Aorta (tissue), 5 donors: ENCODE measurements at places on chromosomes 16 and 17.

DNA sequence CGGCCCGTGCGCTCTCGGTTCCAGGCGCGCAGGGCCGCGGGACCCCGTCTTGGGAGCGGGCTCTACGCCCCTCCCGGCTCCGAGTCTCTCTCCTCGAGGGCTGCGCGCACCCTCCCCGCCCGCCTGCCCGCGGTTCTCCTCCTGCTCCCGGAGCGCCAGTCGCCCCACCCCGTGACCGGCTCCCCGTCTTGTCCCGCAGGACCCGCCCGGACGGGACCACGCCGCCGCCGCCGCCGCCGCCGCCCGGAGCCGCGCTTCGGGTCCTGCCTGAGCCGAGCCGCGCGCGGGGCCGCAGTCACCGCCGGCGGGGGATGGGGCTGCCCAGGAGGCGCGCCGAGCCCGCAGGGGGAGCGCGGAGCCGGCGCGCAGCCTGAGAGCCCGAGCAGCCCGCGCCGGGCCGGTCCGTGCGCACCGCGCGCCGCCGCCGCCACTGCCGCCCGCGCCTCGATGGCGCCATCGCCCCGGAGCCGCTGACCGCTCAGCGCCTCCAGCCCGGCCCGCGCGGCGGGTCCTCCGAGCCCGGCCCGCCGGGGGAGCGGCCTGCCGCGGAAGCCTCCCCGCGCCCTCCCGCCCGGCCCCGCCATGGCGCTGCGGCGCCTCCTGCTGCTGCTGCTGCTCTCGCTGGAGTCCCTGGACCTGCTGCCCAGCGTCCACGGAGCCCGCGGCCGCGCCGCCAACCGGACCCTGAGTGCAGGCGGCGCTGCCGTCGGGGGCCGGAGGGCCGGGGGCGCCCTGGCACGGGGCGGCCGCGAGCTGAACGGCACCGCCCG is at the start of gene SHISA6:
SHISA6 (plus strand) TSS at position 373 of the 770 bp plus-strand sequence.
- no peak for DNase-seq

GRCh38 chr17:5424909-5425308 is 4.9 kb downstream of the RPAIN start:
- DNase-seq, result no peak

GRCh38 chr16:55370762-55371482 is 46.9 kb downstream of the IRX6 start:
- peak; percentile 85 for DNase-seq

- DNase-seq, result no peak
Observed at GRCh38 chr16:56558024-56558747, 6.7 kb upstream of the MT4 start.

GRCh38 chr16:24845726-24846547 is at the start of gene SLC5A11:
Gene SLC5A11, plus strand, starts transcription at chr16:24845963. Its CDS starts 12,681 bp downstream, at chr16:24858644.
- DNase-seq, result no peak

DNA sequence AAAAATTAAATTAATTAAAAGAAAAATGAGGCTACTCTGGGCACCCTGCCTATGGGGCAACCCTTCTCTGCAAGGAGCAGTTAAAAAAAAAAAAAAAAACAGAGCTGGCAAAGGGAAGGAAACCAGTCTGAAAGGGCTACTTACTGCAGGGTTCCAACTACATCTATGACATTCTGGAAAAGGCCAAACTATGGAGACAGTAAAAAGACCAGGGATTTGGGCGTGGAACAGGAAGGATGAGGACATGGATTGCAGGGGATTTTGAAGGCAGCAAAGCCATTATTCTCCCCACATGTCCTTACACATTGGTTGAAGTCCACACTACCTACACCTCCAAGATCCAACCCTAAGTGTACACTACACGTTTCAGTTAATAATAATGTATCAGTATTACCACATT is 4.6 kb downstream of the RPH3AL start:
- DNase-seq, result no peak

GRCh38 chr17:50542795-50543774 is 3.9 kb upstream of the SPATA20 start:
- no peak for DNase-seq

GRCh38 chr16:75458029-75458428 is 6.5 kb downstream of the TMEM170A start:
- no peak for DNase-seq

DNA sequence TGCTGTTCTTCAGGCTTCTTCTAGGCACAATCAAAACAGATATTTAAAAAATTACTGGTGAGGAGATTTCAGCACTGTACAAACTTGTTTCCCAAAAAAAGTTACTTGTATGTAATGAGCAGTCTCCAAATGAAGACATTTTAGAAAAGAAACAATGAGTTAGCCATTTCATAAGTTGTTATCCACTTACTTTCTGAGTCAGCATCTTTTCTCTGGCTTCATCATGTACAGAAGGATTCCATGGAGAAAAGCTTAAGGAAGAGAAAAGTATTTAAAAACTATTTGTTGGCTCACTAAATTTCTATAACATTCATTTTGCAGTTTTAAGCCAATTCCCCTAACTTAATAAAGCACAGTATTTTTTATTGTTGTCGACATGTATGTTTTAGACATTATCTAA is 10.5 kb downstream of the AKTIP start:
- no peak for DNase-seq

- no peak for DNase-seq
Observed at GRCh38 chr16:50059669-50060068, 6.1 kb upstream of the HEATR3 start.

- DNase-seq, result no peak
Observed at GRCh38 chr16:14669776-14670175, 24.3 kb downstream of the PLA2G10 start.

- no peak for DNase-seq
Observed at GRCh38 chr16:55809386-55809785, 23.5 kb downstream of the CES1 start.

DNA sequence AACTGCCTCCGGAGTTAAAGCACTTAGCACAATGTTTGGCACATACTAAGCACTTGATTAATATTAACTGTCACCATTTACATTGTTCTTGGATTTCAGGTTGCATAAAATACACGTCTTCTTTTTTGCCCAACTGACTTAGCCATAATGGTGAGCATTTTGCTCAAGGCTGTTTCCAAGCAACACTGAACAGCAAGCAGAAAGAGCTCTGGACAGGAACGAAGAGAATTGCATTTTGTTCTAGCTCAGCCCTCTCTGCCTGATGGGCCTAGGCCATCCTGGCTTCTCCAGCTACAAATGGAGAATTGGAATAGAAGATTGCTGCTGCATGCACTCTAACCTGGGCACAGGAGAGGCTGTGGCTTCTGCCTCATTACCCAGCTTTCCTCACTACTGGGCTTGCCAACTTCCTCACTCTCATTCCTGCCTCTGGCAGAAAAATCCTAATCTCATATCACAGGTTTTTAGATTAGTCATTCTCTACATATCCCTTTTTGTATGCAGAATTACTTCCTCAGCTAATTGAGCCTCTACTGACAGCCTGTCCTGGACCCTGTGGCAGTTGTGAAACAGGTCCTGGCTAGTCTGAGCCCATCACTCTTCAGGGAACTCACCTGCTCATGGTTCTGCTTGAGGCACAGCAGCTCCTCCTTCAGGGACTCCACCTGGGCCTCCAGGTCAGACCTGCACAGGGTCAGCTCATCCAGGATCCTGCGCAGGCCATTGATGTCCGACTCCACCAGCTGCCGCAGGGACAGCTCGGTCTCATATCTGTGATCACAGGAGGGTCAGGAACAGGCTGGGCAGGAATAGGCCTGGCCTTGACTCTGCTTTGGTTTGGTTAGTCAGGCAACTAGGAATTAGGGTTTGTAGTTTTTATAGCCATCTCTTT is 2.5 kb downstream of the KRT33A start:
- DNase-seq, result no peak

DNA sequence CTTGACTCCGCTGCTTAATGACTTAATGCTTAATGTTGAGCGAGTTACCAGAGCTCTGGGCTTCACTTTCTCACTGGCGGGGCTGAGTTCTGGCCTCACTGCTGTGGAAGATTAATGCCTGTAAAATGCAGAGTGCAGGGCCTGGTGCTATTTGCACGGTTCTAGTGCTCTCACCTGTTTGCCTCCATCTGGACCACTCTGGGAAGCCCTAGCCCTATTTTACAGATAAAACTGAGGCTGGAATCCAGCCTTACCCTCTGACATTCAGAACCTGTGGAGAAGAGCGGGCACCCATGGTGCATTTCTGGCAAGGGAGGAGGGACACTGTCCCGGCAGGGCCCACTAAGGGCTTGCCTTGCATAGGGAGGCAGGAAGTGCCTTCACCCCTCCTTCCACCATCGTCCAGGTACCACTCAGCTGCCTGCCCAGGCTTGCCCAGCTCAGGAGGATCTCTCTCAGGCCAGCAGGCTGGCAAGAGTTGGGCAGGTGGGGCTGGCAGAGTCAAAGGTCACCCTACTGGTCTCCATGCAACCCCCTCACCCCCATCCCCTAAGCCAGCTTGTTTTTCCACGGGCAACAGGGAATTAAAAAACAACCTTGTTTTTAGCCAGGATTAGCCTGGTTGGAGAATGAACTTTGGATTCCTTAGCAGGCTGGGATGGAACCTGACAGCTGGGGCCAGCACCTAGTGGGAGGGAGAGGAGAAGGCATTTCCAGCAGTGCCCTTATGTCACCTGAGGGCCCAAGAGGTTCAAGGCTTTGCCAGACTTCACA is 4.1 kb upstream of the UBALD1 start:
- no peak for DNase-seq

DNA sequence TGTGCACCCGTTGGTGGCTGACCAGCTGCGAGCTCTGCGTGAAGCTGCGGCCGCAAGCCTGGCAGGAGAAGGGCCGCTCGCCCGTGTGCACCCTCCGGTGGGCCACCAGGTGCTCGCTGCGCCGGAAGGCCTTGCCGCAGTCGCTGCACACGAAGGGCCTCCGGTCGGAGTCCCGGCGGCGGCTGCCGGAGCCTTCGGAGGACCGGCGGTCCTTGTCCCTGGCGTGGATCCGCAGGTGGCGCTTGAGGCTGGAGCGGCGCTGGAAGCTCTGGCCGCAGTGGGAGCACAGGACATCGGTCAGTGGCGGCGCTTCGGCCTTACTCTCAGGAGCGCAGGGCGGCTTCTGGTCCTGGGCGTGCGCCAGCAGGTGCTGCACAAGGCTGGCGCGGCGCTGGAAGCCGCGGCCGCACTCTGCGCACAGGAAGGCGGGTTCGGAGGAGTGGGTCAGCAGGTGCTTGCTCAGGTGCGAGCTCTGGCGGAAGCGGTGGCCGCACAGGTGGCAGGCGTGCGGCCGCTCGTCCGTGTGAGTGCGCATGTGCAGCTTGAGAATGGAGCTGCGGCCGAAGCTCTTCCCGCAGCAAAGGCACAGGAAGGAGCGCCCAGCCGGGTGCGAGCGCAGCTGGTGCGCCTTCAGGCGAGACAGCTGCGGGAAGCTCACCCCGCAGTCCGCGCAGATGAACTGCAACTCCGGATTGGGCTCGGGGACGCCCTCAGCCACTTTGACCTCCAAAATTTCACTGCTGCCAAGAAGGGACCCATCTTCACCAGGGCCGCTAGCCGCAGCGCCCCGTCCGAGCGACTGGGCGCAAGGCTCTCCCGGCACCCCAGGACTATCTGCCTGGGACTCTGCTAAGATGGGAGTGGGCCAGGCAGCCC is 9.1 kb downstream of the ZSCAN10 start:
- no peak for DNase-seq

DNA sequence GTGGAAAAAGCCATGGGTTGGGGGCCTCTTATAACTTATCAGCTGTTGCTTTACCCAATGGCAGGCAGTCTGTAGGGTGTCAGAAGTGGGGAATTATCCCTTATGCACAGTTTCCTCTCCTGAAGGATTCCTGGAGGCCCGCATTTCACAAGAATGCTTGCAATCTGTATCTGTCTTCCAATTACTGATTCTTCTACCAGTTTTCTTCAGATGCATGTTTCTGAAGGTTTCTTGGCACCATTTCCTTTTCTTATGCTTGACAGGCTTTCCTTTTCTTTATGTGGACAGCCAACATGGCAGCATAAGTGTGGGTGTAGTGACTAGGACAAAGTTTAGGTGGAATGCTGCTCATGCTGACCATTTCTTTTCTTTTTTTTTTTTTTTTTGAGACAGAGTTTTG is 36.1 kb downstream of the MAP3K3 start:
- no peak for DNase-seq

- no peak for DNase-seq
Observed at GRCh38 chr17:81231766-81232581, 6.9 kb downstream of the TEPSIN start.

DNA sequence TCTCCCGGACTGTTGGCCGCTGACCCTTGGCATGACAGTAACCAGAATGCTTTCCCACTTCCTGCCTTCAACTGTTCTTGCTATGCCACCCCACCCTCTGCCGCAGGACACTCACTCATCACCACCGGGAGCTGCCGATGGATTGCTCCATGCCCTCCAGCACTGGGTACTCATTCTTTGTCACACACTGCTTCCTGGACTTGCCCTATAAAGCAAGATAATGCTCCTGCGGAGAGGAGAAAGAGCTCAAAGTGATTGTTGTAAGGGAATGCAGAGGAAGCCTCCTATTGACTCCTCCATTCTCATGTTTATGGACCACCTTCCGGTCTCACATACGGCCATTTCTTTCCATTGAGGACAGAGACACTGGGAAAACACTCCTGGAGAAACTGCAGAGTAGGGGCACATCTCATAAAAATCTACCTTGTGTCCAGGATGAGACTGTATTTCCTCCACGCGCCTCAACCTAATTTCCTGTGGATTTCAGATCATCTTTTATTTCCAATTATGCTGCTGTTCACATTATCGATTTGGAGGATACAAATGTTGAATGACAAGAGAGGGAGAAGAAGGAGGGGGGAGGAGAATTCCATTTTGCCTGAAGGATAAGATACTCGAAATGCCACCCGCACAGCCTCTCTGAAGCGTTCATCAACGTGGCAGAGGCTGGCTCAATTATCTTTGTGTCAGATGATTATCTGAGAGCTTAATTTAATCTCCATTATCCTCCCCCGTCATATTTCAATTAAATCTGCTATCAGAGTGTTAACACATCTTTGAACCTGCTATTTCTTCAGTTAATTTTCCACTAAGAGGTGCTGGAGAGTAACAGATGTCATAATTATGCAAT is 486.1 kb upstream of the SALL1 start:
- DNase-seq, result no peak

DNA sequence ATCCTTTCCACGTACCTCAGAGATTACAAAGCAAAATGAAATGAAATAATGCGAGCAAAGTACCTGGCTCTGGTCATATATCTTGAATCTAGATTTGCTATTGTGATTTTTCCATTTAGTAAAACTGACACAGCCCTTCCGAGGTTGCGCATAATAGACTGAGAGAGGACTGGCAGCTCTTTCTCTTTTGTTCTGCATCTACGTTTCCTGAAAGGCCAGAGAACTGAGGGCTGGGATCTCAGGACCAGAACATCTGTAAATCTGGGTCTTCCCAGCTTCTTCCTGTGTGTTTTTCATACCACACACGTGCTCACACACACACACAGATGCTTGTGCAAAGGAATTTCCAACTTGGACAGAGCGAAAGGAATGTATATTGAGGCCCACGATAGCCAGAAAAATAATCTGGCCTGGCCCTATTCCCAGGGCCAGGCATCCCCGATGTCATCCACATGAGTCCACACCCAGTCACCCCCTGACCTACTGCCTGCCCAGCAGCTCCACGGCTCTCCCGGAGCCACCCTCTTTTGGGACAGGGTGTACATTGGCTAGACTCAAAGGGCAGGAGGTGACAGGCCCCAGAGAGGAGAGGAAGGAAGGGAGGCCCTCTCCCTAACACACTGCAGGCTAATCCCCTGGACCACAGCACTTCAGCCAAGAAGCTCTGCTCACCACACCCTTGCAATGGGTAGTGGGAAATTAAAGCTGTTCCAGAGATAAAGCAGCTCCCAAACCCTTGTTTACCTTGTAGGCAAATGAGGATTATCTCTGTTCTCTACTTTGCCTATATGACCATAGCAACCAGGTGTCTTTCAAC is 41.8 kb downstream of the NOL11 start:
- DNase-seq, result peak; percentile 57
